ENCODE measurements at places on chromosomes 1 and 21.
A peak's percentile ranks its signal among the peaks of the same experiment; 100 is the strongest.

DNA sequence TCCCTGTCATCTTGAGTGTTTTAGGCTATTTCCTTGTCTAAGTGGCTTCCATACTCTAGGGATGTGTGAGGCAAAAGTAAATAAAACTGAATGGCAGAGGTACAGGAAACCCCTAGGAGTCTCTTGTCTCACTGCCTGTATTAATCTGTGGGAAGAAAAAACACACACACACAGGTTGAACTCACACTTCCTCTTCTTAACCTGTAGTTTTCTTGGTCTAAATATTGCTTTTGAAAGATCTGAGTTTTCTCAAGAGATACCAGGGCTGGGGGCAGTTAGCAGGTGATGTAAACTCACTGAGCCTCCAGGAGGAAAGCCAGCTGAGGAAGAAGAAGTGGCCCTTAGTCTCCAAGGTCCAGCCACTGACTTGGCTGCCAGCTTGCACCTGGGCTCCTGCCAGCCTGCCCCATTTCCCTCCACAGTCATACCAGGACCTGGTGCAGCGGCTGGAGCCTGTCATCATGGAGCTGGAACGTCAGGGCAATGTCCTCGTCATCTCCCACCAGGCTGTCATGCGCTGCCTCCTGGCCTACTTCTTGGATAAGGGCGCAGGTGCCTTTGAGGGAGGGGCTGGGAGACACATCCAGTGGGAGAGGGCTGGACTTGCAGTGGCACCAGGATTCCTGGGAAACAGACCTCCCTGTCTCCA, 16.9 kb downstream of the PFKFB2 start:
- no peak for DNase-seq

DNA sequence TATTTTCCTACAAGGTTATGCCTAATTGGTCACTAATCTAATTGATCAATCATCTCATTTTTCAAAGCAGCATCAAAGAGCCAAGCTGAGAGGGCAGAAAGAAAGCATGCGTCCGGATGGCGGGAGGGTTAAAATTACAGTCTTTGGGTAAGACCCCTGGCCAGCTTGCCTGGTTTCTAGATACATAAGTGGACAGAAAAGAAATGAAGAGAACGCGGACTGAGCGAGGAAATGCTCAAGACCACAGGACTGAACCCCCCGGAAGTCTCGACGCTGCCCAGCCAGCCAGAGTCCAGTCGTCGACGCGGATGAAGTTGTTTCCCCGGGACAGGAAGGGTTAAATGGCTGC, 297.2 kb downstream of the OMA1 start:
- DNase-seq: no peak

DNA sequence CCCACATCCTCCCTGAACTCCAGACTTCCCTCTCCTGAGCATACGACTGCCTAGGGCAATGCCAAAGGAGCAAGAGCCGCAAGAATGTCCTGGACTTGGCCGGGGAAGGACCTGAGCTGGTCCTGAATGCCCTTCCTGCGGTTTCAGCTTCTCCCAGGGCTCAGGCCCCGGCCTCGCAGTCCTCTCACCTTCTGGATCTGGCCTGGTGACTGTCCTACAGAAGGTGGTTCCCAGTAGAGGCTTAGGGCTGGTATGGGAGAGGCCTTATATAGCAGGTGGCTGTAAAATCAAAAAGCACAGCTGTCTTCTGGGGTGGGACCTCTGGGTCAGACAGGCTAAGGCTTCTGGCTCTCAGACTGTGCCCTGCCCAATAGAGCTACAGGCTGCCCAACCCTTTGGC, at the start of gene LYPD8:
TSS of gene LYPD8 (minus strand) at position 243 of the 400 bp plus-strand sequence. CDS start 4,678 bp downstream, outside the sequence.
- no peak for DNase-seq

GRCh38 chr1:188782220-188782841, 1695.3 kb downstream of the BRINP3 start:
- DNase-seq: no peak

DNA sequence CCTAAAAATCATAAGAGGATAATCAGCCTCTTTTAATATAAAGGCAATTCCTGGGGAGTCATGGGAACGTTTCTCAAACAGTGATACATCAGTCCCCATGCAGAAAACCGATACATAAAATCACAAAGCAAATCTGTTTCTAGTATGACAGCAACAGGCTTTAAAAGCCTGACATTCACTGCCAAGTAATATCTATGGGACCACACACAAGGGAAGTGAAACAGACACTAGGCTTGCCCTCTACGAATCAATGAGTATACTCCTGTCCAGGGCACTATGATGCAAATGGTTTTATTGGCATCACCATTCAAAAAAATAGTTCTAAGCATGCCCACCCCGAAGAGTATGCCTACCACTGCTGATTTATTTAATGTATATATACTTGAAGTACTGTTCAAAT, 54.4 kb downstream of the TIAM1 start:
- no peak for DNase-seq

DNA sequence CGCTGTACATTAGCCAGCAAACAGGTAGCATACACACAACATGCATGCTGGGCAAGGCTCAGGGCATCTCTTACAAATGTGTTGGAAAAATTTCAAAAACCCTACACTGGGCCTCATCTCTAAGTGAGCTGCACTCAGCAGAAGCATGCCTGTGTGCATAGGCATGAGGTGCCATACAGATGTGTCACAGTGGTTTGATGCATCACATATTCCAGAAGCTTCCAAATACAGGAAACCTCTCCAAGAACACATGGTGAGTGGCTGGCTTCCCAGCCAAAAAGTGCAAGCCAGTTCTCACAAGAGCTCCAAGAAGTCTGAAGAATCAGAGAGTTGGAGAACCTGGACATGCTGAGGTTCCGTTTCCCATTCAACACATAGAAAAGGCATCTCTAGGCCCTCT, 58.3 kb downstream of the CD46 start:
- no peak for DNase-seq

DNA sequence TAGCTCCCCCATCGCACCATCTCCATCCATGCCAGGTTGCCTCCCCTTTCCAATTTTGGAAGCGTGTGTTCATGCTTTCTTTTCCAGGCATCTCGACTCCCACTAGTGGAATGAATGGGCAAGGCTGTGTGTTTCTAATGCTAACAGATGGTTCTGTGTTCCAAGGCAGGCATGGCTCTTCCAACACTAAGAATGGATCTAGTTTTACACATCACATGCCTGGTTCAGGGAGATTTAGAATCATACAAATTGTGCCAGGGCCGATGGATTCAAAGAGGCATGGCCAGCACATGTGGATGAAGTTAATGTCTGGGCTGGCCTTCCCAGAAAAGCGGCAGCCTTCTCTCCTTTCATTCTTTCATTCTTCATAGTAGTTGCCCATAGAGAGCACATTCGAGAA, 438.7 kb downstream of the PRDM2 start:
- DNase-seq: no peak

DNA sequence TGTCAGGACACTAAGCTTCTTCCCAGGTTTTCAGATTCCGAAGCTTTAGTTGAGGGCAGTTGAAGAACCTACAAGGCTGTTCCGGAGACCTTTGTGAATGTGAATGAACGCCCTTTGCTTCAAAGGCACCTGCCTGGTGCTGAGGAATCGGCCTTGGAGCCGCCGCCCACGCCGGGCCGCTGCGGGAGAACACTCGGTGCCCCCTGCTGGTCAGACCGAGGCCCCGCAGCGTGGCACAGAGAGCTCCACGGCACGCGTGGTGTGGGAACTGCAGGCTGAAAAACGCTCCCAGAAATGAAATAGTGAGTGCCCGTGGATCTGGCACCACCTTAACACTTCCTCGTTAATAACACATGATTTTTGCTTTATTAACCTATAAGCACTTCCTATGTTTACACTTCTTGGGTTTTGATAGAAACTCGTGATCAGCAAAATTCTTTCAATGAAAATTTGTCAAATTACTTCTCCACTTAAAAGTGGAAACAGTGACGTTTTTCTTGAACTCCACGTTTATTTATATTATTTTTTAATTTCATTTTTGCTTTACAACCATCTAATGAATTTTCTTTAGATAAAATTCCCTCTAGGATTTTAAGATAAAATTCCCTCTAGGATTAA, 460.6 kb downstream of the DSCAM start:
- peak; percentile 11 for DNase-seq

- DNase-seq: no peak
Observed at GRCh38 chr1:67863637-67864036, 30.4 kb upstream of the GNG12 start.

DNA sequence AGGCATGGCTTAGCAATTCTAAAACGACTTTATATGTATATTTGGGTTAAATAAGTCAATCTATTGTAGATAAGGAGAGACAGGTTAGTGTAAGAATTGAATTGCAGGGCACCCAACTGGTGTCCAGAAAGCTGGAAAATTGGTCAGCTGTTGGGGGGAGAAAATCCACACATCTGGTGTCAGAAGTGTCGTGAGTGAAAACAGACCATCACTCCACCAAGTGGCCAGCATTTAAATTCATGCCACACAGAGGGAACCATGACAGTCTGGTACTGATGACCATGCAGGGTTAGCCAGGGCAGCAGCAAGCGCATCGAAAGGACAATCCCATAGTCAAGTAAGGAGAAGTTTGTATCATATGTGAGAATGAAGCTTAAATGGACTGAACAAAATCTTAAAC, 11.7 kb downstream of the LAX1 start:
- no peak for DNase-seq

DNA sequence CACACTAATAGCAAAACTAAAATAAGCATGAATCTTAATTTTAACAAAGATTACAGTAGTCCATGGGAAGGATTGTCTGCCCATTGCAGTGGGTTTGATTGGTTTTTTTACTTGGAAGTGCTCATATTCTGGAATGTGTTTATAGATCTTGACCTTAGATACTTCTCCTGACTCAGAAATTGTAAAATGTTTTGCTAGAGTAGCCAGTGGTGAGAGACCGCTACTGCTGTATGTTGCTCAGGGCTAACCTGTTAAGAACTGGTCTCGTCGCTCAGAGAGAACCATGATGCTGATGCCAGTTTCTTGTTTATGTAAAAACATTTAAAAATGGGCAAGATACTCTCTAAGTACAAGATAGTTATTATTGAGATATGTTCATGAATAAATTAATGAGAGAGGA, 99.9 kb downstream of the ROR1 start:
- DNase-seq: no peak

GRCh38 chr1:160007577-160008200, 24.1 kb downstream of the PIGM start:
- DNase-seq: no peak

- DNase-seq: no peak
Observed at GRCh38 chr1:15213341-15213821, 33.6 kb upstream of the FHAD1 start.

DNA sequence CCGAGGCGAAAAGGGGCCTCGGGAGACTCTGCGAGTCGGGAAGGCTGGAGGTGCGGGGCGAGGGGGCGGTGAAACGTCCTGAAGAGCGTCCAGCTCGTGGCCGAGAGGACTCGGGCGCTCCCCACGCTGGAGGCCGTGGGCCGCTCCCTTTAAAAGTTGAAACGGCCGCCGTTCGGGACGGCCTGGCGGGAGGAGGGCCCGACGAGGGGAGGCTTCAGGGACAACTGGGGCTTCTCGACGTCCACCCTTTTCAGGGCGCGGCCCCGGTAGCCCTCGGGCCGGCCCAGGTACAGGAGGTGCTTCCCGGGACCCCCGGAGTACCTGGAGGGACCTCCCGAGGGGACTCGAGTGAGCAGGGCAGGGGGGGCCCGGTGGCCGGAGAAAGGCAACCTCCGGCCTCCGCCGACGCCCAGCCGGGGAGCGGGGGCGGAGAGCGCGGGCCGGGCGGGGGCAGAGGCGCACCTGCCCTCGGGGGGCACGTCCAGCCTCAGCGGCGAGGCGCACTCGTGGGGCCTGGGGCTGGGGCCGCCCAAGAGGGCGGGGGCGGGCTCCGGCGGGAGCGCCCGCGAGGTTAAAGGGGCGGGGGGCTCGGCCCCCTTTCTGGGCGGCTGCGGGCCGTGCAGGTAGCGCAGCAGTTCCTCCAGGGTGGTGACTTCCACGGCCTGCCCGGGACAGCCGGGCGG, 14.0 kb downstream of the SEMA6C start:
- no peak for DNase-seq

- no peak for DNase-seq
Observed at GRCh38 chr1:918843-919242, 4.9 kb upstream of the SAMD11 start.

GRCh38 chr1:193589597-193590040, 403.2 kb upstream of the B3GALT2 start:
- DNase-seq: no peak

DNA sequence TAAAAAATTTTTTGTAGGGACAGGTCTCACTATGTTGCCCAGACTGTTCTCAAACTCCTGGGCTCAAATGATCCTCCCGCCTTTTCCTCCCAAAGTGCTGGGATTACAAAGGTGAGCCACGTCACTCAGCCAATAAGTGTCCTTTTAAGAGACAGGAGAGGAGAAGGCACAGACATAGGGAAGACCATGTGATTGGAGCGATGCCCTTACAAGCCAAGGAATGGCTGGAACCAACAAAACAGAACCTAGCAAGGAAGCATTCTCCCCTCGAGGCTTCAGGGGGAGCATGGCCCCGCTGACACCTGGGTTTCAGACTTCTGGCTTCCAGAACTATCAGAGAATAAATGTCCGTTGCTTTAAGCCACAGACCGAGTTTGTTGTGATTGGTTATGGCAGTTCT, 37.0 kb downstream of the NDUFS5 start:
- DNase-seq: no peak

DNA sequence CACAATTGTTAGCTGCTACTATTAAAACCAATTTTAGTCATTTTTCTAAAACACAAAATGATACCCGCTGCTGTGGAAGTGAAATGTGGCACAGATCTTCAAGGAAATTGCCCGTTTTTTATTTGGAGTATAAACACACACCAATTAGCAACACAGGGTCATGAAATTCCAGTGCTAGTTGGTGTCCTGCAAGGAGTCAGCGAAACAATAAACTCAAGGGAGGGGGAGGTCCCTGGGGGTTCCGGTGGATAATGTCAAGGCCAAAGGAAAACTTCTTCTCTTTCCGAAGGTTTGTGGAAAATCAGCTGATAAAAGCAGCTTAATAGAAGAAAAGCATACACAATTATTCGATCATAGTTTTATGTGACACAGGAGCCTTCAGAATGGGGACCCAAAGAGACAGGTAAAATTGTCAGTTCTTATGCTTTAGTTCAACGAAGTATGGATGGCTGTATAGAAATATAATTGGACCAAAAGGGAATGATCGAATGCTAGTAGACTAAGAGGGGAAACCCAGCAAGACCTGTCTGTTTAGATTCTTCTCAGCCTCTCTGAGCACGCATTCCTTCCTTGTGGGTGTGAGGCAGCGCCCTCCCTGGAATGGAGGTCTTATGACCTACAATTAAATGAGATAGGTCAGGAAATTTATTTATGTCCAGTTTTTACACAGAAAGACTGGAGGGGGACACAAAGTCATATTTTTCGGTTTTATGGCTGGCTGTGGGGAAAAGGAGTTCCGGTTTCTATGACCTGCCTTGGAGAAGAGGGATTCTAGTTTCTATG, 65.9 kb downstream of the KCNK1 start:
- DNase-seq: no peak

- DNase-seq: no peak
Observed at GRCh38 chr21:35932232-35932911, 128.0 kb downstream of the SETD4 start.

GRCh38 chr21:45548711-45549491, 6.7 kb upstream of the SLC19A1 start:
- DNase-seq: no peak

GRCh38 chr1:96515430-96515829, 206.2 kb upstream of the PTBP2 start:
- DNase-seq: no peak

- no peak for DNase-seq
Observed at GRCh38 chr1:11851180-11851579, 3.6 kb upstream of the NPPA start.

GRCh38 chr1:155339515-155340097, 18.9 kb downstream of the RUSC1 start:
- DNase-seq: no peak

All from stimulated activated CD4-positive, alpha-beta T cell treated with anti-CD3 and anti-CD28 coated beads, Interleukin-4, amount 100 ng/mL, for 4 hours (primary cell).